ENCODE measurements at places on chromosomes 3 and 15.
A peak's percentile ranks its signal among the peaks of the same experiment; 100 is the strongest.

DNA sequence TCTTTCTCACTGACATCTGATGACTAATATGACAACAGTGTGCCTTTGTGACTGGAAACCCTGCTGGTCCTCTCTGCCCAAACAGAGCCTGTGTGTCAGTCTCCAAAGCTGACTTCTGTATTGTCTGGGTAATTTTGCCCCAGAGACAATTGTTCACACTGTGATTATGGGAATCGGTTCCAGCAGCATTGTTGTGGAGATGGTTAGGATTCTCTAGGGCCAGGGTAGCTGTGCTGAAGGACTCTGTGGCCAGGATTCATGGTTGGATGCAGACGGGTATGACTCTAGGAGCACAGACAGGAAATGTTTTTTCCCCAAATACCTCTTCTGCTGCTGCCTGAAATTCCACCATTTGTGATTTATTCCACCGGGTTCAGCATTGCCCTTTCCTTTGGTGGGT is 57.5 kb upstream of the ITGA11 start:
- DNase-seq, result peak; percentile 65

GRCh38 chr15:67179411-67179995 is 75.0 kb downstream of the AAGAB start:
- DNase-seq, result no peak

DNA sequence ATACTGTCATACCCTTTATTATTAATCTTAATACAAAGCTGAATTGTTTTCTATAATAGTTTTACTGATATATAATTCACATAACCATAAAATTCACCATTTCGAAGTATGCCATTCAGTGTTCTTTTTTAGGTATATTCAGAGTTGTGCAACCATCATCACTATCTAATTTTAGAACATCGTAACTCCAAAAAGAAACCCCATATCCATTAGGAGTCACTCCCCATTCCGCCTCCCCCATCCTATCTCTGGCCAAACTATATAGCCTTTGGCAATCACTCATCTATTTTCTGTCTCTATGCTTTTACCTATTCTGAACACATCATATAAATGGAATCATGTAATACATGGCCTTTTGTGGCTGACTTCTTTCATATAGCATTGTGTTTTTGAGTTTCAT is 169.7 kb upstream of the GALNT15 start:
- no peak for DNase-seq

GRCh38 chr3:171335559-171335958 is 124.6 kb downstream of the TNIK start:
- no peak for DNase-seq

DNA sequence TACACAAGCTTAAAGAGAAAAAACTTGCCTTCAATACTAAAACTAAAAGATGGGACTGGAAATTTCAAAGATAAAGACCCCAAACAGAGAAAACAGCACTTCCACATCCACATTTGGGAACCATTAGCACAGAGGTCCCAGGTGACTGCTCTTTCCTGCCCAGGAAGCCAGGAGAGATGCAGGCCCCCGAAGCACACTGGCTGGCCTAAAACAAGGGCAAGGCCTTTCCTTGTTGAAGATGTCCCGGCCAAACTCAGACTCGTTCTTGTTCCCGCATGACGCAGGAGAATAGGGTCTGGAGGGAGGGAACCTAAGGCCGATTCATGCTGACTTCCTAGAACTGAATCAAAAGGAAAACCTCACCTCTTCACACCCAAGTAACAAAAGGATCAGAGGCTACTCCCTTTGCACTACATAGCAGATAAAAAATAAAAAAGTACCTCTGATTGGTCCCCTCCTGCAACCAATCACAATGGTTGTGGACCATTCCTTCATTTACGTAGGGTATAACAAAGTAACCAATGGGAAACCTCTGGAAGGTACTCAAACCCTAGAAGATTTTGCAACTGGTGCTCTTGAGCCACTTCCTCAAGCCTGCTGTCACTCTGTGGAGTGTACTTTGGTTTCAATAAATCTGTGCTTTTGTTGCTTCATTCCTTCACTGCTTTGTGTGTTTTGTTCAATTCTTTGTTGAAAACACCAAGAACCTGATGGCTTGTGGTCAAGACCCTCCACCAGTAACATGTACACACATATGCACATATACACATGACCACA is 48.7 kb downstream of the EFCAB12 start:
- DNase-seq, result no peak

DNA sequence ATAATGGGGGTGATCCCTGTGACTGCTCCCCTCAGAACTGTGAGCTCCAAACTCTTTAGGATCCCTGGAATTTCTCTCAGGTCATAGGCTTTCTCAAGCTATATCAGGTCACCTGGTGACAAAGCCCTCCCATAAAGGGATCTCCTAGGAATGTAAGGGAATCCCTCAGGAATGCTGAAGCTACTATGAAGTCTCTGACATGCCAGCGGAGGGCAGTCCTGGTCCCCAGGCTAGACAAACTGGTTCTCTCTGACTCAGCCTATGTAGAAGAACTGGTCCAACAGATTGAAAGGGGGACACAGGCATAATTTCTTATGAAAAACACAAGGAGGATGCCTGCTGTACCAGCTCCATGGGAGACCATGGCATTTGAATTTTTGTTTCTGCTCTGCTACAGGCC is 6.7 kb downstream of the LPCAT4 start:
- no peak for DNase-seq

- no peak for DNase-seq
These were observed 129.0 kb downstream of the RPL22L1 start for GRCh38 chr3:170740726-170741591.

GRCh38 chr15:80693682-80694610 is 1.2 kb upstream of the ABHD17C start:
- peak; percentile 32 for DNase-seq

DNA sequence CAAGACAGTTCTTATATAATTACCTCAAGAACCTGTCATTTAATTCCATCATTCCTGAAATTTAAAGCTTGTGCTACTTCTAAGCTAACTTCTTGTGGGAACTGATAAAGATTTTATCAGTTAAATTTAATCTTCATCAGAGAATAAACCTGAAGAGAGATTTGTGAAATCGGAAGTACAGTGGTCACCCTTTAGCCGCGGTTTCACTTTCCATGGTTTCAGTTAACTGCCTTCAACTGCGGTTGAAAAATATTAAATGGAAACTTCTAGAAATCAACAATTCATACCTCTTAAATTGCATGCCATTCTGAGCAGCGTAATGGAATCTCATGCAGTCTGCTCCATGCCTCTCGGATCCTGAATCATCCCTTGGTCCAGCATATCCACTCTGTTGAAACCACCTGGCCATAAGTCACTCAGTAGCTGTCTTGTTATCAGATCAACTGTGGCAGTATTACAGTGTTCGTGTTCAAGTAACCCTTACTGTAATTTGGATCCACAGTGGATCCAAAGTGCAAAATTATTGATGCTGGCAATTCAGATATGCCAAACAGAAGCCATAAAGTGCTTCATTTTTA is 626.1 kb downstream of the CADM2 start:
- no peak for DNase-seq

DNA sequence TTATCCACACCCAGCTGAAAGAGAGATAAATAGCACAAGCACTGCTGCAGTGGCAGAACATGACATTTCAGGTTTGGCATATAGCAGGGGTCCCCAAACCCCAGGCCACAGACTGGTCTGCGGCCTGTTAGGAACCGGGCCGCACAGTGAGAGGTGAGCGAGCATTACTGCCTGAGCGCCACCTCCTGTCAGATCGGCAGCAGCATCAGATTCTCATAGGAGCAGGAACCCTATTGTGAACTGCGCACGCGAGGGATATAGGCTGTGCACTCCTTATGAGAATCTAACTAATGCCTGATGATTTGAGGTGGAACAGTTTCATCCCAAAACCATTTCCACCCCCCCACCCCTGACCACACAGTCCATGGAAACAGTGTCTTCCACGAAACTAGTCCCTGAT is 54.6 kb downstream of the CCR4 start:
- no peak for DNase-seq

DNA sequence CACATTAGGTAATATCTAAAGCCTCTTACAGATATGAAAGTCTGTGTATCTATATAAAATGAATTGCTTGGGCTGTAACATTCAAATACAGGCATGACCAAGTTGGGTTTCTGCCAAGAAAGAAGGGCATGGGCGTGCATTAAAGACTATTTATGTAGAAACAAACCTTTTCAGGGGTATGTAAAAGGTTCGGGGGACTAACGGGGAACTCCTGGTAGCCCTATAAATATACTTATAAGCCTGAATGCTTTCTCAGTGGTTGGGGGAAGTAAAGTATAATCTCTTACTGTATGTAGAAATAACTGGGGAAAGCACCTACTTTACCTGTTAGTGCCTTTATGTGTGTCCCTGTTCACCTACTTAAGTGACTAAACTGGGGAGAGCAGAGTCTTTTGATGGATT is 154.5 kb upstream of the TBL1XR1 start:
- no peak for DNase-seq

DNA sequence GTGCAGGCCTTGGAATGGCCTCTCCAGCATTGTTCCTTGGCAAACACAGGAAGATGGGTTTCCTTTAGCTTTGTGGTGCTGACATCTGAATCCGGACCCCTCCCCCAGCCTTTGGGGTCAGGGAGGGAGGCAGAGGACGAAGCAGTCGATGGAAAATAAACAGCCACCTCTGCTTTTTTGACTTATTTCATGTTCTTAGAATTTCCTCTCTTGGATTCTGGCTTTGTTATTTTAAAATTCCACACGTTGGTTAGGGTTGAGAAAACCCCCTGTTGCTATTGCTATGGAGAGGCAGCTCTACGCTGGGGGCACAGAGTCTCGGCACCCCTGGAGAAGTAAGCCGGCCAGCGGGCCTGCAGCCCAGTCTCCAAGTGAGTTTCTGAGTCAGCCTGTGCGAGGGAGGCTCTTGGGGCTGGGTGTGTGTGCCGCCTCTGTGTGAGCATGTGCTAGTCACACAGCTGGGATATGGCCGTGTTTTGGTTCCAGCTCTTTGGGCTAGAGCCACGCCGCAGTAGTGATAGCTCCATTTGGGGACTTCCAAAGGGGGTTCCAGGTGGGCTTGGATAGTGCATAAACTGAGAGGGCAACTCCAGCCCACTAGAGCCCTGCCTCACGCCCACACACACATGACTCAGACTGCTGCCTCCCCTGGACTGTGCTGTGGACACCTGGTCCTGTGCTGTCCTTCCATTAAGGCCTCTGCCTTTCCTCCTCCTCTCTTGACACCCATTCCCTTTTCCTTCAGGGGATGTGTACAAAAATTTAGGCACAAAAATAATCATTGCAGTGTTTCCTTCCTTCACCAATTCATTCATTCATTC is 58.8 kb downstream of the AMOTL2 start:
- DNase-seq, result peak; percentile 86

DNA sequence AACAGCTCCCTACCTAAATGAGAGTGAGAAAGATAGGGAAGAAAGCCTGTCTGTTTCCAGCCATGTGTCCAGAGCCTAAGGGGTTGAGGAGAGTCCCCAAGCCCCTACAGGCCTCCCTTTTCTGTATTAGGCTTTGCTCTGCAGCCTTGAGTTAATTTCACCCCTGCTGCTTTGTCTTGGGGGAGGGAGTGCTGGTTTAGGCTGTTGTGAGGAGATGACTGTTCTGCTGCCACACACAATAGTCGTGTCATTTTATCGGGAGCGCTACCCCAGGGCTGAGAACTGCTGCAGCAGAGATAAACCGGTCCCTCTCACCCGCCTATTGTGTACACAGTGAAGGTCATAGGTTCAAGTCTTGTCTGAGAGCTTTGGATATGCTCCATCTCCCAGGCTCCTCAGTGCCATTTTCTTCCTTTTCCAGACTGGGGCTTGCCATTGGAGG is 1.4 kb downstream of the ZNF609 start:
- no peak for DNase-seq

- DNase-seq, result no peak
These were observed 142.6 kb upstream of the PROK2 start for GRCh38 chr3:71927505-71928066.

DNA sequence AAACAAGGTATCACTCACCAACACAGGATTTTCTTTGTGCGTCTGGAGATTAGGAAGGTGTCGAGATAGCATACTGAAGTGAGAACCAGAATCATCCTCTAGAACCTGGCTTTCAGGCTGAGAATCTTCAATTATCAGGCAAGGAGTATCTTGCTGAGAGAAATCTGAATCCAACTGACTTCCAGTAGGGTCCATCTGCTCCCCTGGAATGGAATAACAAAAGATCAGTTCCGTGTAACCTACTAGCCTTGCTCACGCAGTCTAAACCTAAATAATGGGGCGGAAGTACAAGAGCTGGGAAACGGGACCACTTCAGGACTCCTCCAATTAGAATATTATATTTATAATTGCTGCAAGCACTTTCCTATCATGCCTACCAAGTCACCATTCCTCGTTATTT is 690 bp downstream of the TP53BP1 start:
- DNase-seq, result no peak

GRCh38 chr3:196197524-196197923 is 13.7 kb downstream of the ZDHHC19 start:
- no peak for DNase-seq

DNA sequence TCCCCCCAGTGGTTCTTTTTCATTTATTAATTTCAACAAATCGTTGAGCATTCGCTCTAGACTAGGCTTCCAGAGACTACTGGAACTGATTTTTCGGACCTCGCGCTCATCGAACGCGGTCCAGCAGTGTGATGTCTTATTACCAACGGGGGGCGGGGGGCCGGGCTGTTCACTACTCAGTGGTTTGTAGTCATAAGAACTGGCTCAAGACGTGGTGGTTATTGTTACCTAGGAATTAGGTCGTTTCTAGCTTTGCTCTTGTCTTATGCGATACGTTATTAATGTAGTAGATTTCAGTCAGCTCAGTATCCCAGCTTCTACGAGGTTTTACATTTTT is 858 bp downstream of the RBM5 start:
- peak; percentile 28 for DNase-seq

- no peak for DNase-seq
These were observed 92.0 kb downstream of the GAP43 start for GRCh38 chr3:115715241-115715745.

DNA sequence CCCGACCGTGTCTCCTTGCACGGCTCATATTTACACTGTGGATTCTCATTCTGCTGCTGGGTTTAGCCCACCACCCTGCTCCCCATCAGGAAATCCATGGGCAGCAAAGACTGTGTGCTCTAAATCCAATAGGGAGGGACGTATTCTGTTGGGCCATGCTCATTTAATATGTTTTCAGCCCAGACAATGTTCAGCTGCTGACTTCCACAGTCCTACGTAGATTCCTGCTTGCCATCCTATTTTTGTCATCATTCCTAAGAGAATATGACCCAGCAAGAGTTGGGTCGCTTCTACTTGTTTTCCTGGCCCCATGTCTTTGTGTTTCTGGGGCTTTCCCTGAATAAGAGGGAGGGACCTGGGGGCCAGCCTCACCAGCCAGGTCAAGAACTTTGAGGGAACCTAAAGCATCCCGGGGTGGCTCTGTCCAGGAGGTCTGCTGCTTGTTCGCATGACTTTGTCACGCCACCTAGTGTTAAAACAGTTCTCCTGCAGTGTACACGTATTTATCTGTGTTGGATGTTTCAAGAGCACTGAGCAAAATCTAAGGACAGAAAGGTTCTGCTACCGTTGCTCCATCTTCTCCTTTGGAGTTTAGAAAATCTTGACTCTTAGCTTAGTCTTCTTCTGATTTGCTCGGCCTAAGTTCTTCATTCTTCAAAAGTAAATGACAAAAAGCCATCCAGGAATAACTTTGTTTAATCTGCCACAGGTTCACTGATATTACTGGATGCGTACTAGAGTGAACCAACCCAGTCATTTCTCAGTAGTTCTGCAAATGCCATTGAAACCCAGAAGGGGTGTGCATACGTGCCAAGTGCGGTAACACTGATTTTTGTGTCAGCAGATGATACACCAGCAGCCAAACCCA is 79.8 kb upstream of the NR2E3 start:
- DNase-seq, result peak; percentile 37

Data from kidney glomerular epithelial cell (primary cell).